NCI-H1694 treated with DMSO at 0.1 percent for 48 hours (cell line): ENCODE measurements at places on chromosomes 2 and 18.

DNA sequence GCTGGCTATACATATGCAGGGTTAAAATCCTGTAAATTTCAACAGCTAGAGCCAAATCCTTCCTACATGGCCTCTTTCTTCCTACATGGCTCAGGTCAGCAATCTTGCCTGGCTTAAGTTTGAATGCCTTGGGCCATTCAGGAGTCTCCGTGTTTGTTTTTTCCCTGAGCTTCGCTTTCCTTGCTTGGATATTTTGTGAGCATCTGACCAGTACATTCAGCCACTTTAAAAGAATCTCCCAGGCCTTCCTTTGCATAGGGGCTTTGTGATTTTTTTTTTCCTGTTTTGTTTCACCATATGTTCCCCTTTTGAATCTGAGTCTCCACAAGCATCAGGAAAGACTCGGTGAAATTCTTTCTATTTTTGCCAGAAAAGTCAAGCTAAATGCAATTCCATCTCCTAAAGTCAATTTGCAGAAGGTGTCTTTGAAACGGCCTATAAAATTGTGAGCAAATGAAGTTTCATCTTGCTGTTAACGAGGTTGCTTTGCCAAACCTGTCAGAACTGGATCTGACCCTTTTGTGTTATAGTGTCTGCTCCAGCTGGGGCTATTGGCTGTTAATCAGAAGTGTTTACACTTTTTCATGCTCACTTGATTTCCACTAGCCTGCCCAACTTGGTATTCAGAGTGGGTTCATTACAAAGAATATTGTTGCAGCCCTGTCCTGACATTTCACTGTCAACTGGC lies 256.9 kb downstream of the DCC start:
- peak; percentile 24 for DNase-seq

- no peak for DNase-seq
Measured at GRCh38 chr2:186724736-186725135, 30.9 kb downstream of the FAM171B start.

- DNase-seq: no peak
Measured at GRCh38 chr18:48339692-48340091, 69.5 kb downstream of the ZBTB7C start.

DNA sequence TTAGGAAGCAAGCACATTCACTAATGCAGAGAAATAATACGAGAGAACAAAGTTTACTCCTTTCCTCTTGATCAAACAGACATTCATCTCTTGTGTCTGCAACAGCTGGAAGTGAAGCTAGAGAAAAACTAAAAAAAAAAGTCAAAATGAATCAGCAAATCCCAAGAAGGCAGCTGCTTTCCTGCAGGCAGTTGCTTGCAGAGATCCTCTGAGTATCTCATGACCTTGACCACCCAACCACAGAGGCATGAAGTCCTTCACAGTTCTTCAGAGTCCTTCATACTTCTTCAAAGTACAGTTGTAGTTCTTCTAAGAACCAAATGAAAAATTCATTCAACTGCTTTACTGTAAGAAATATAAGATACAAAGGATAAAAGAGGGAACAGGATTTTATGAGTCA lies 97.2 kb upstream of the ACVR1C start:
- DNase-seq: no peak

DNA sequence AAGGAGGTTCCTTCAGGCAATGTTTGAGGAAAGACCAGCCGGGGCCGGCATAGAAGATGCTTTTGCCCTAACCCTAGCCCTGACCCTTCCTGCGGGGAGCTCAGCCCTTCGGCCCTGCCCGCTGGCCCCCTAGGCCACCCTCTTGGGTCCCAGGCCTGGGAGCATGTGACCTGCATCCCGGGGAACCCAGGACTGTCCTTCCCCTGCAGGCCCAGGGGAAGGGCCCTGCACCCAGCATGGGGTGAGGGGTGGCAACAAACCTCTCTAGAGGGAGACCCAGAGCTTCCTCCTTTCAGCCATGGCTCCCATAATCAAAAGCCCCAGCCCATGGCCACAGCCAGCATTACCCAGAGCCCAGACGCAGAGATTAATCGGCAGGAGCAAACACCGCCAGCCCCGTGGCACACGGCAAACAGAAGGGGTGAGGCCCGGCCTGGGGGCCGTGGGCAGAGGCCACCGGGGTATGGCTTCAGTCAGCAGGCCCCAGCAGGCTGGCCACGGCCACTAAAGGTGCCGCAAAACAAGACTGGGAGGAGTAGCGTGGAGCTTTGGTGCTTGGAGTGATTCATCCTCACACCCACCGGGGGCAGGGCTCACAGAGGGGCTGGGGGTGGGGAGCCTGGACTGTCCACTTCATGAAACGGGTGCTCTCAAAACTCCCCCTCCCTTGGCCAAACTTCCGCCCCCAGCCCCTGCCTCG lies 61.6 kb upstream of the HPCAL1 start:
- no peak for DNase-seq

GRCh38 chr2:45595721-45596435 lies 15.2 kb downstream of the SRBD1 start:
- no peak for DNase-seq

GRCh38 chr2:56127463-56128152 lies 56.2 kb upstream of the CCDC85A start:
- DNase-seq: no peak

DNA sequence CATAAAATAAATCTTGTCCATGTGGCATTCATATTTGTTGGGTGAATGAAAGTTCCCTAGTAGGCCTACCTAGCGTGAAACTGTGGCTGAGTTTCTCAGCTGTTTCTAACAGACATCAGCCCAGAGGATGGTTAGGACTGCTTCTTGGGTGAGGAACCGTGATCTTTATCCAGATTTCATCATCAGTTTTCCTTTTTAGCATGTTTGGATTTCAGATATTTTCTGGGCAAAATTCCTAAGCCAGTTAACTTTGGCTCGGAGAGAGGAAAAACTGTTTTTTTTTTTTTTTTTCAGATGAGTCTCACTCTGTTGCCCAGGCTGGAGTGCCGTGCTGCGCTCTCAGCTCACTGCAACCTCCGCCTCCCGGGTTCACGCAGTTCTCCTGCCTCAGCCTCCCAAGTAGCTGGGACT lies 53.5 kb downstream of the DGKD start:
- DNase-seq: no peak

DNA sequence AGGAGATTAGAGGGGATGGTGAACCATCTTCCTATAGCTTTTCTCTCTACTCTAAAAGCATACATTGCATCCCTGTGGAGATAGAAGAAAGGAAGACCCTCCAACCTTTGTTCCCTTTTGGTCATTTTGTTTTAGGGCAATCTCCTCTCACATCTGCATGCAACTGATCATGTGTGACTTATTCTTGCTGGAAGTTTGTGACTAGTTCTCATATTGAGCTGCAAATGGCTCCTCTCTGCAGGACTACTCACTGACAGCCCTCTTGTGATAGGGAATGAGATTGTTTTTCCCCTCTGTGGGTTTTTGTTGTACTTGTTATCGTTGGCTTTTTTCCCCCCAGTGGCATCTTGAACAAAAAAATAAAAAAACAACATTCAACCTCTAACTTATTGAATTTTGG lies 416.0 kb upstream of the CNTNAP5 start:
- DNase-seq: no peak

- no peak for DNase-seq
Measured at GRCh38 chr18:61984349-61984748, 91.5 kb upstream of the RNF152 start.

DNA sequence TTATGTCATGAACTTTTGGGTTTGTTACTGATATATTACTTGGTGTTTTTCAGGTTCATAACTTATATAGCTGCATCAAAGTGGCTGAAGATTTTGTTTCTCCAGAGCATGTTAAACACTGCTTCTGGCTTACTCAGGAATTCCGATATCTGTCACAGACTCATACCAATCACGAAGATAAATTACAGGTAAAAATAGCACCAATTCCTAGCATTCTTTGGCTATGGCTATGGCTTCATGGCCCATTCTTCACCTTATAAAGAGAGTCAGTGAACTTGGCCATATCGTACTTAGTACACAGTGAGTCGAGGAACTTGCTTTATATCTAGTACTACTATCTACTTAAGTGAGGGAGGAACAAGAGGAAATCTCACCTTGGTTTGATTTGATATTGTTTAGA lies 49.9 kb downstream of the KDM3A start:
- DNase-seq: no peak

DNA sequence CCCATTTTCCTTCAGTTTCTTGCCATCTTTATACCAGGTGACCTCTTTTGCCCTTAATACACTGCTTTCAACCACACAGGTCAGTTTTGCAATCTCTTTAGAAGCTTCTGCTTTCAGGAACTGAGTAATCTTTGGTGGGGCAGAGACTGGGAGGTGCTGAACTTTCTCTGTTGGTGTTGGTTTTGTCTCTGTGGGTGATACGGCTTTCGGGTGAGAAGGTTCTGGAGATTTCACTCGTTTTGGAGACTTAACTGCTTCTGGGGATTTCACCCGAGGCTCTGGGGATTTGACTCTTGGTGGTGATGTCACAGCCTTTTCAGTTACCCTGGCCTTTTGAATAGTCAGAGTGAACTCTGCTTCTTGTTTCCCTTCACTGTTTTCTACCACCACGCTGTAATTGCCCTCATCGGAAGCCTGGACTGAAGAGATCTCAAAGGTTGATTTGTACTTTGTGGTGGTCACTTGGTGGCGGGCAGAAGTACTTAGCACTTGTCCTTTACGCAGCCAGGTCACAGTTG lies 50.4 kb downstream of the PLEKHA3 start:
- DNase-seq: no peak
